Ascending aorta (tissue), 2 donors: ENCODE measurements at places on chromosomes 5 and 9.

GRCh38 chr5:94094793-94095441, 353.5 kb upstream of the POU5F2 start:
- no peak overlapping the region for H3K27ac ChIP-seq
- no peaks in the 10 kb centered on the region for H3K27me3 ChIP-seq
- no peak overlapping the region for H3K4me3 ChIP-seq
- no peaks in the 10 kb centered on the region for H3K36me3 ChIP-seq
- no peak for DNase-seq

DNA sequence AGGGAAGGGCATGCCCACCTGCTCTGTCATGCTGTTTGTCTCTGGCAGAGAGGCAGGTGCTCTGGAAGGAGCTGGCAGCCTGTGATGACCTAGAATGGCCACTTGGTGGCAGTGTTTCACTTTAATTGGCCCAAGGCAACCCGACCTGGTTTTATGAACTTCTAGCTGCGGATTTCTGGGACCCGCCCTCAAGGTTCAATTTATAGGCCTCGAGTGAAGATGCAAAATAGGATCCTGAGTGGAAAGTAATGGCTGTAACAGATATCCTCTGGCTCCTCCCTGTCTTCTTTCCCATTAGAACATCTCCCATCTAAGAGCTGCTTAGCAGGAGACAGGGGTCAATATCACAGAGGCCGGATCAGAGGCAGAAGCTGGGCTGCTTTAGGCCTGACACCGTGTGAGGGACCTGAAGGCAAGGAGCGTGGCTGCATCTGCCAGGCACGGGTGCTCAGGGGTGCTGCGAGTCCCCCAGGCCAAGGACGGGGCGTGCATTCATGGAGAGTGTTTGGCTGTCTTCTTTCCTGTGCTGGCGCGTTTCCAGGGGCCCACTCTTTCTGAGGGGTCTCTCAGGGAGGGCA, 56.7 kb upstream of the SLC28A3 start:
- H3K36me3 ChIP-seq: no peaks in the 10 kb centered on the region
- peak; percentile 78 for DNase-seq
- no peaks in the 10 kb centered on the region for H3K4me1 ChIP-seq
- no peak overlapping the region for H3K27ac ChIP-seq

DNA sequence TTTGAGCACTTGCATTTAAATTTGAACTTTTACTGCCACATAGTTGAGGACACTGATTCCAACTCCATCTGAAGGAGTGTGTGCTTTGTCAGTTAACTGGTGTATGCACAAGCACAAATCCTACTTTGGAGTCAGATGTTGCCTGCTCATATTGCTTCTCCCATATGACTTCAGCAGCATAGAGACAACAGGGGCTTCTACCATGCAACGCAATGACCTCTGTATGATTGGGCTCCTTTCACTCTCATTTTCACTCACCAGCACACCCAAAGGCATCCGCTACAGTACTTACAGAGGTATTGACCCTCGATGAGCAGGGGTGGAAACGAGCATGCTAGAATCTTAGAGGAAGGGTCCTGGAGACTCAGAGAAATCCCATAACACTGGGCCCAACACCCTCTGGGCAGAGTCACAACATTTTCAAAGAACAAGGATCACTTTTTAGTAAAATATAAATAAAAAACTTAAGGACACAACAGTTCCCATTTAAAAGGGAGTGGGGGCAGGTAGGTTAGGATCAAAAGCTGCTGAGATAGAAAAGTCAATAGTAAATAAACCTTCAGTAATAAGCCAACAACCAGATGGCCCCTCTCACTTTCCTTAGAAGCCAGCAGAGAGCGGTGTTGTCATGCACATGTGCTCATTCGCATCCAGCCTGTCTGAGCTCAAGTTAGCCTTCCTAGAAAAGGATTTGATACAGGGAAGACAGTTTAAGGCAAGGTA, 203.8 kb downstream of the SNCAIP start:
- H3K4me3 ChIP-seq: no peak overlapping the region
- no peaks in the 10 kb centered on the region for H3K36me3 ChIP-seq
- peak; percentile 69 for DNase-seq
- no peaks in the 10 kb centered on the region for H3K4me1 ChIP-seq

GRCh38 chr5:115684513-115685037, 58.7 kb upstream of the TMED7 start:
- peaks cover 13% of the 10 kb centered on the region for H3K4me1 ChIP-seq
- no peaks in the 10 kb centered on the region for H3K27me3 ChIP-seq
- no peak overlapping the region for H3K27ac ChIP-seq
- DNase-seq: no peak
- no peak overlapping the region for H3K4me3 ChIP-seq

DNA sequence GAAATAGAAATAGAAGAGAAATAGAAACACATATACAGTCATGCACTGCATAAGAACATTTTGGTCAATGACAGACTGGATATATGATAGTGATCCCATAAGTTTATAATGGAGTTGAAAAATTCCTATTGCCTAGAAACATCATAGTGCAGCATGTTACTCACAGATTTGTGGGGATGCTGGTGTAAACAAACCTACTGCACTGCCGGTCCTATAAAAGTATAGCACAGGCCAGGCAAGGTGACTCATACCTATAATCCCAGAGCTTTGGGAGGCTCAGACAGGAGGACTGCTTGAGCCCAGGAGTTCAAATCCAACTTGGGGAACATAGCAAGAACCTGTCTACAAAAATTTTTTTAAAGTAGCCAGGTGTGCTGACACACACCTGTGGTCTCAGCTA, 240.6 kb upstream of the MAP3K1 start:
- no peaks in the 10 kb centered on the region for H3K36me3 ChIP-seq
- H3K4me1 ChIP-seq: no peaks in the 10 kb centered on the region
- DNase-seq: no peak
- H3K27me3 ChIP-seq: no peaks in the 10 kb centered on the region

DNA sequence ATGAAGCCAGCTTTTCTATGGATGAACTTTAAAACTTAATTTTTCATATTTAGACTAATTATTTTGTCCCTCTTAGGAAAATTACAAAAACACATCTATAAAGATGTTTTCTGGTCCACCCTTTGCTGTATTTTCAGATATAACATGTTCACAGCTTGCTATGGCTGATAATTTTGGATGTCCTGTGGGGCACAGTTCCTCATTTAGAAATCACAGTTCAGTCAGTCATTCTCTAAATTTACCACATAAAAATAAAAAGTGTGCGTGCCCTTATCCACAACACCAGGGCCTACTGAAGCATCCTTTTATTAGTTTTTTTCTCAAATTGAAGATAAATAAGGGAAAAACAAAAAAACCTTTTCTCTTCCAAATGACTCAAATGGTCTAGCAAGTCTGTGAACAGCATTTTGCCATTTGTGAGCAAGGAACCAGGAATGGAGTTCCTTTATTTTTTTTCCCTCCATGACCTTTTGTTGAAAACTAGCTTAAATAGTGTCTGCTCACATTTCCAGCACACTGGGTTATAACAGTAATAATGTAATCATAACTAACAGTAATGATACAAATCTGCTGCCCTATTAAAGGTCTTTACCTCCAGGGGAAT, 87.1 kb downstream of the CEMIP2 start:
- H3K36me3 ChIP-seq: no peaks in the 10 kb centered on the region
- no peak overlapping the region for H3K4me3 ChIP-seq
- H3K27ac ChIP-seq: peak overlapping the region; percentile 52
- H3K4me1 ChIP-seq: peaks cover 20% of the 10 kb centered on the region
- no peak for DNase-seq

DNA sequence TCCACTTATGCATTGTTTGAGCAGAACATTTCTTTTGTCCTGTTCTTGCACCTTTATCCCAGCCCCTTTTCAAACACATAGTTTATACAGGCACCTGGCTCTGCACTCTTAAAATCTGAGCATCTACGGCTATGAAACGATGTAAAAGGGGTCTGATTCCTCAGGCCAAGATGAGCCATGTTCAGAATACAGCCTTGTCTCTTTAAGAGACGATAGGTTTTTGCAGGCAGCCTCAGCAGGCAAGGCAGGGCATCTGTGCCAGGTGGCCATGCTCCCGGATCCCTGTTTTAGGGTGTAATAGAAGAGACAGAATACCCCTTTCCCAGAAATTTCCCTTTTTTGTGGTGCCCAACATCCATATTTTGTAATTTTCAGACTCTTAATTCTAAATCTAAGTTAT, 89.1 kb upstream of the NFIB start:
- H3K27ac ChIP-seq: no peak overlapping the region
- H3K27me3 ChIP-seq: no peaks in the 10 kb centered on the region
- H3K4me3 ChIP-seq: no peak overlapping the region
- no peaks in the 10 kb centered on the region for H3K36me3 ChIP-seq
- DNase-seq: no peak

- no peaks in the 10 kb centered on the region for H3K4me1 ChIP-seq
- peaks cover 58% of the 10 kb centered on the region for H3K36me3 ChIP-seq
Observed at GRCh38 chr9:132595319-132595718, 12.9 kb downstream of the BARHL1 start.

GRCh38 chr9:136499935-136500910, 17.4 kb upstream of the SEC16A start:
- H3K27me3 ChIP-seq: no peaks in the 10 kb centered on the region
- H3K27ac ChIP-seq: no peak overlapping the region
- H3K4me1 ChIP-seq: no peaks in the 10 kb centered on the region
- no peak for DNase-seq

GRCh38 chr9:13444245-13445102, 165.0 kb upstream of the MPDZ start:
- peaks cover 8% of the 10 kb centered on the region for H3K4me1 ChIP-seq
- no peak for DNase-seq
- no peak overlapping the region for H3K27ac ChIP-seq
- H3K4me3 ChIP-seq: peak overlapping the region; percentile 56
- no peaks in the 10 kb centered on the region for H3K27me3 ChIP-seq

- peaks cover 8% of the 10 kb centered on the region for H3K4me1 ChIP-seq
- H3K27me3 ChIP-seq: no peaks in the 10 kb centered on the region
- H3K4me3 ChIP-seq: peak overlapping the region; percentile 68
- peak overlapping the region; percentile 77 for H3K27ac ChIP-seq
- no peak for DNase-seq
Observed at GRCh38 chr5:154849791-154850201, 607 bp downstream of the FAXDC2 start.

GRCh38 chr9:137017791-137018497, 10.1 kb downstream of the ABCA2 start:
- H3K4me3 ChIP-seq: no peak overlapping the region
- no peaks in the 10 kb centered on the region for H3K27me3 ChIP-seq
- no peak for DNase-seq
- peaks cover 43% of the 10 kb centered on the region for H3K36me3 ChIP-seq
- no peak overlapping the region for H3K27ac ChIP-seq

- H3K4me3 ChIP-seq: no peak overlapping the region
- H3K27ac ChIP-seq: no peak overlapping the region
- no peaks in the 10 kb centered on the region for H3K4me1 ChIP-seq
- DNase-seq: no peak
- H3K36me3 ChIP-seq: no peaks in the 10 kb centered on the region
Observed at GRCh38 chr5:124050120-124050770, 538.3 kb downstream of the CSNK1G3 start.

- no peaks in the 10 kb centered on the region for H3K27me3 ChIP-seq
- H3K4me1 ChIP-seq: no peaks in the 10 kb centered on the region
- no peak overlapping the region for H3K4me3 ChIP-seq
- no peak overlapping the region for H3K27ac ChIP-seq
Observed at GRCh38 chr5:141889282-141889871, 11.2 kb upstream of the PCDH1 start.

GRCh38 chr9:116160676-116161571, 7.3 kb downstream of the PAPPA start:
- no peaks in the 10 kb centered on the region for H3K36me3 ChIP-seq
- H3K4me3 ChIP-seq: no peak overlapping the region
- no peak overlapping the region for H3K27ac ChIP-seq
- H3K27me3 ChIP-seq: no peaks in the 10 kb centered on the region
- peaks cover 7% of the 10 kb centered on the region for H3K4me1 ChIP-seq
- DNase-seq: no peak

- DNase-seq: no peak
- H3K36me3 ChIP-seq: no peaks in the 10 kb centered on the region
- H3K4me1 ChIP-seq: no peaks in the 10 kb centered on the region
- no peaks in the 10 kb centered on the region for H3K27me3 ChIP-seq
- no peak overlapping the region for H3K27ac ChIP-seq
Observed at GRCh38 chr9:100401042-100401441, 25.9 kb upstream of the MSANTD3 start.

GRCh38 chr5:136123236-136123768, 9.3 kb upstream of the SMAD5 start:
- H3K27me3 ChIP-seq: no peaks in the 10 kb centered on the region
- no peaks in the 10 kb centered on the region for H3K4me1 ChIP-seq
- H3K27ac ChIP-seq: no peak overlapping the region
- no peak overlapping the region for H3K4me3 ChIP-seq

- no peaks in the 10 kb centered on the region for H3K27me3 ChIP-seq
- DNase-seq: no peak
Observed at GRCh38 chr5:57405984-57406383, 76.6 kb downstream of the ACTBL2 start.

GRCh38 chr9:136584401-136584932, 38.6 kb upstream of the NOTCH1 start:
- no peak for DNase-seq
- H3K36me3 ChIP-seq: no peaks in the 10 kb centered on the region
- H3K27ac ChIP-seq: no peak overlapping the region
- H3K4me1 ChIP-seq: no peaks in the 10 kb centered on the region
- no peaks in the 10 kb centered on the region for H3K27me3 ChIP-seq
